ENCODE measurements at places on chromosomes 3 and 15.

GRCh38 chr3:99508191-99508590 lies 130.2 kb upstream of the COL8A1 start:
- DNase-seq: no peak

- DNase-seq: no peak
Observed at GRCh38 chr3:17183951-17184550, 299.3 kb downstream of the PLCL2 start.

GRCh38 chr15:92934716-92935115 lies 34.6 kb downstream of the CHD2 start:
- DNase-seq: no peak

- no peak for DNase-seq
Observed at GRCh38 chr3:138850151-138850550, 15.4 kb upstream of the PIK3CB start.

- DNase-seq: no peak
Observed at GRCh38 chr3:106678657-106679390, 698.4 kb upstream of the CCDC54 start.

GRCh38 chr3:126924458-126924857 lies 58.5 kb upstream of the PLXNA1 start:
- no peak for DNase-seq

DNA sequence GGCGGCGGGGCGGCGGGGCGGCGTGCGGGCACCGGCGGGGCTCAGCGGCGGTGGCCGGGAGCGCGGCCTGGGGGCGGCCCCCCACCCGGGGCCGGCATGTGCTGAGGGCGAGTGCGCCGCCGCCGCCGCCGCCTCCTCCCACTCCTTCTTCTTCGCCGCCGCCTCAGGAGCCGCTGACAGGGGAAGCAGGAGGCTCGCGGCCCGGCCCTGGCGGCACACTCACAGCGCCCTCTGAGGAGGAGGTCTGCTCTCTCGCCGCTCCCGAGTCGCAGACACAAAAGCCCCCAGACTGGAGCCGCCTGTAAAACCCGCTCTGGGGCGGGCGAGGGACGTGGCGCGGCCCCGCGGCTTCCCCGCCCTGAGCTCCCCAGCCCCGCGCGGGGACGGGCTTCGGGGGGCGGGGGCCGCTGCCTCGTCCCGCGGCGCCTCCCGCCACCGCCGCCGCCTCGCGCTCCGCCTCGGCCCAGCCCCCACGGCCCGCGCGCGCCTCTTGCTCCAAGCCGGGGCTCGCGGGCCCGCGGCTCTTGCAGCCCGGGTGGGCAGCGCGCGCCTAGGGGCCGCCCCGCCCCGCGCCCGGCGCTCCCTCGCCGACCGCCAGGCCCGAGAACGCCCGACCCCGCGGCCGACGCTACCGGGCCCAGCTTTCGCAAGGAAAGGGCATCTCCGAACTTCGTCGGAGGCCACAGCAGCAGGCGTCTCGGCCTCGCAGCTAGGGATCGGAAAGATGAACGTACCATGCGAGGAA lies at the start of gene PYGO1:
TSS of gene PYGO1 (minus strand) at position 276 of the 745 bp plus-strand sequence. CDS start 462 bp downstream, outside the sequence.
- DNase-seq: peak; percentile 54

GRCh38 chr15:53963801-53964200 lies 14.4 kb upstream of the UNC13C start:
- no peak for DNase-seq

Data from left renal cortex interstitium (tissue), 4 donors.